ENCODE measurements at places on chromosomes 3 and 15.

DNA sequence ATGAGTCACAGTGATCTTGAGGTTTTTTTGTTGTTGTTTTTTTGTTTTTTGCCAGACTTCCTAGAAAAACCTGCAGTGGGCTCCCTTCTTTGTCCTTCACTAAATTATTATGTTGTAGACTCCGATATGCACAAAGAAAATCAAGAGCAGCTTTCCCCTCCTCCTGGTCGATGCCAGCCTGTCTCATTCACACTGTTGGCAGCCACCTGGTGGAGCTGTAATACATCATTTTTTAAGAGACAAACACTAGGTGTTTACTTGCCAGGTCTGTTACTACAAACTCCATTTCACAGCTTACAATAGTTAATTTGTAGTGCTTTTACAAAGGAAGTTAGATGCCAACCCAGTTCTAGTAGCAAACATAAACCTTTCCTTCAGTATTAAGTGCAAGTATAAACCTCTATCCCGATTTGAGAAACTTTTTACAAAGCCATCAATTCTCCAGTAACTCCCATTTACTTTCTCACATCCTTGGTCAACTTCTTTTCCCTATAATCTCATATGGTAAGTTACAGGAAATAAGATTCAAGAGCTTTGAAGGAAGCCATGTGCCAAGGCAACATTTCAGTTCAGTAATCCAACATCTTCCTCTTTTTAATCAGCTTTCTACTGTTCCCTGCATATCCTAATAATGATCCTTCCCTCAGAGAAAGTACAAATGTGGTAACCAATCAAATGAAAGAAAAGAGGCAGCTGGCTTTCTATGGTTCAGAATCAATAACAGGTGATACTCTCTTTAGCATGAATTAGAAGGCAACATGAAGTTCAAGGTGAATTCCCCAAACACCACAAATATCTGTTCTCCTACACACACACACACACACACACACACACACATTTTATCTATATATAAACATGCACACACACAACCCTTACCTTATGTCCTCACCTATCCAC, 14.0 kb downstream of the AAGAB start:
- peak; percentile 42 for DNase-seq

DNA sequence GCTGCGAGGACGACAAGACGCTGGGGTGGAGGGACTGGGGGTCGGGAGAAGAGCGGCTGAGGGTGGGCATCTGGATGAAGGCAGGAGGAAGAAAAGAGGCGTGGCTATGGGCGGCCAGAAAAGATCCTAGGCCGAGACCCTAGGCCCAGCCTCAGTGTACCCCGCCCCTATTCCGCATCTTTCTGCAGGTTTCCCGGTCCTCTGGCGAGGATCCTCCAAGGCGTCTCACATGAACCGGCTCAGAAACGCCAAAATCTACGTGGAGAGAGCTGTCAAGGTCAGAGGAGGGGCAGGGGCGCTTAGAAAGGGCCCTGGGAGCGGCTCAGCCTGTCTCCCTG, 340 bp downstream of the TTLL3 start:
- no peak for DNase-seq

DNA sequence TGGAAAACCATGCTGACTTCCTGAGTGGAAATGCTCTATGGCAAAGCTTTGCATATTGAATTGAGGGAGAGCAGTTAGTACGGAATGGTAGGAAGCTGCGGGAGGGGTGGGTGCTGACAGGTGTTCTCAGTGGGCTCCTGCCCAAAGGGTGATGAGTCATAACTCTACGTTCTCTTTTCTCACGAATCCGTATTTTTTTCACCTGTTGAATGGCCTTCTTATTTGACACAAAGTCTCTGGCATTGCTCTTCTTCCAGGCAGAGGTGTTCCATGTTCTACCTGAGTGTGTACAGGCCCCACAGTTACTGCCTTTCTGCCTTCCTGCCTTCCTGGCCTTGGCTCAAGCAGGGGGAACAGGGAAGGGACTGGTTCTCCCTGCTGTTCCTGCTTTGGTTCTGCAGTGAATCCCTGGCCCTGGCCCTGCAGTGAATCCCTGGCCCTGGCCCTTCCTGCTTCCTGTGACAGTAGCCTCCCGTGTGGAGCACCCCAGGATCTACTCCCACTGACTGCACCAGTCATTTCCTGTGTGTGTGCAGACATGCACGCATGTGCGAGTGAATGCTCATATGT, 31.9 kb downstream of the TRAK1 start:
- DNase-seq: peak; percentile 82

DNA sequence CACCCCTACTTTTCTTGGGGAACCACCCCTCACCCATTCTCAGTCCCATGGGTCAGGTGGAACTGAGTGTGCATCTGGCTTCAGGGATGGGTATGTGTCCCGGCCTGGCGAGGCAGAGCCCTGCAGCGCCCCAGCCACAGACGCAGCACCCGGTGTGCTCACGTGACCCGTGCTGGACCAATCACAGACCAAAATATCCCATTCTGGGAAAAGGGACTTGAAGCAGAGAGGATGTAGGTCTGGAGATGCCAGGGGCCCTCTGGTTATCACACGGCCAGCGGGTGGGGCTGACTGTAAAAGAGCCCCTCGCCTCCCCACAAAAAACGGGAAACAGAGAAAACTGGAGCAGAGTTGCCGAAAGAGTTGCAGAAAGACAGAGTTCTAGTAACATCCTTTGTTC, 138.0 kb upstream of the RAD18 start:
- DNase-seq: no peak

DNA sequence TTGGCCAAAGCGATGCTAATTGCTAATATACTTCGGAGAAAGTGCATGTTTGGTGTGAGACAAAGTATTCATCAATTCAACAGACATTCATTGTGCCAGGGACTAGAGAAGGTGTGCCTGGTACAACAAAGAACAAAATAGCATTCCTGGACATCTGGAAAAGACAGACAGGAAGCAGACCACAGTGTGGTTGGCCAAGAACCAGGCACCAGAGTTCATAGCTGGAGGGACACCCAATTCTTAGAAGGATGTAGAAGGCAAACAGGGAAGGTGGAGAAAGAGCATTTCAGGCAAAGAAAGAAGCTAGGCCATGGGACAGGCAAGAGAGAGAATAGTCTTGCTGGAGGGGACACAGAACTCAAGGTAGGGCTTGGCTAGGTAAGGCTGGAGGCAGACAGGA, 105.8 kb upstream of the ETV5 start:
- DNase-seq: no peak

- DNase-seq: no peak
Measured at GRCh38 chr3:38558864-38559263, 62.7 kb downstream of the EXOG start.

DNA sequence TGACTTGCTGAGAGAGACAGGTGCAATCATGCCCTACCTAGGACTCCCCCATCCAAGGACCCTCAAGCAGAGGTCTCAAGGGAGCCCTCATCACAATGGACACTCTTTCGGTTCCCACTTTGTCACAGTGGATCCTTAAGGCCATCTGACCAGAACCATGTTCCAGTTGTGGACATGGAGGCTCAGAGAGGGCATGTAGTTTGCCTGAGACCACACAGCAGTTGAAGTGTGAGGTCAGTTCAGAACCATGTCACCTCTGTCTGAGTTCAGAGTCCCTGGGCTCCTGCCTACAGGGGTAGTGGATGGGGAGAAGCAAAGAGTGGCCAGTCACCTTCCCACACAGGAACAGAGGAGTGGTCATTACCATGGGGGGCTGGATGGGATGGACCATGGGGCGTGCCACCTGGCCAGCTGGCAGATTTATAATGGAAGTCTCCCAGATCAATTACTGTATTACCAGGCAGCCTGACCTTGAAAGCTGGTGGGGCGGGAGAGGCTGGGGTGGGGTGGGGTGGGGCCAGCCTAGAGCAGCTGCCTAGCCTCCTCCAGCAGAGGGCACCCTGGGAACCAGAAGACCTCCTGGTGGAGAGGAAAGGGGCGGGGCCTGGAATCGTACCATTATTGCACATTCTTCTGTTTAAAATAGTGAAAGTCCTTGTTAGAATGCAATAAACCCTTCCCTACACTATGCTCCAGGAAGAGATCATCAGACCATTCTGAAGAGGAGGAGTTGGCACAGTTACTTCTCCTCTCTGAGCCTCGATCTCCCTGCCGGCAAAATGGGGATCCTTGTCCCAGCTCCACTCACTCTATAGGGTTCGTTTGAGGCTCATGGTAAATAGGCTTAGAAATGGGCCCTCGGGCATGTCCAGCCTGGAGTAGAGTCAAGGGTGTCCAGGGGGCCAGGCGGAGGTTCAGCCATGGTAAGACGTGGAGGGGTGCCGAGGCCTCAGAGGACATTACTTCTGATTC, 26.9 kb upstream of the LINGO1 start:
- DNase-seq: peak; percentile 54

DNA sequence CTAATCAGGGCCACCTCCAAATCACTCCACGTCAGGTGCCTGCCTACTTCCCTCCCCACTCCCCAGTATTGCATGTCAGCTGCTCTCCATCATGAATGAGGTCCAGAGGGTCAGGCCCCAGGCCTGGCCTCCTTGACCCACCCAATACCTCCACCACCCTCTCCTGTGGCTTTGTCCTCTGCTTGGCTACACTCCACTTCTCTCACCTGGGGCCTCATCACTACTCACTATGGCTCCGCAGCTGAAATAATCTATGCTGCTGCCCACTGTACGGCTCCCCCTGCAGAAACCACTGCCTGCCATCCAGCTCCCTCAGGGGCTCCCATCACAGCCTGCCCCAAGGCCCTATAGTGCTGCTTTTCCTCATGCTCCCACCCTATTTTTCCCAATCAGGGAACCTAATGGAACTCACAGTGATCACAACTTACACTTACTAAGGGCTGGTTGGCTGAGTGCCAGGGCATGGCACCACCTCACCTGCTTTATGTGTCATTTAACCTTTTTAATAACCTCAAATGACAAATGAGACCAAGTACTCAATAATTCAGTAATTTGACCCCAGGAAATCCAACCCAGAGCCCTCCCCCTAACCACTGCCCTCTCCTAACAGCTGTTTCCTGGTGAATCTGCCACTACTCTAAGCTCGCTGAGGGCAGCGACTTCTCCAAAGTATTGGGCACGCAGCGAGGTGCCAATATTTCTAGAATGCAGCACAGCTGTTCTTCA, 2.3 kb downstream of the GORASP1 start:
- no peak for DNase-seq

- no peak for DNase-seq
Measured at GRCh38 chr15:88049506-88049905, 207.0 kb downstream of the NTRK3 start.

- DNase-seq: no peak
Measured at GRCh38 chr15:65631503-65631902, 9.8 kb downstream of the SLC24A1 start.

GRCh38 chr3:23760871-23761373, 44.8 kb upstream of the UBE2E1 start:
- no peak for DNase-seq

DNA sequence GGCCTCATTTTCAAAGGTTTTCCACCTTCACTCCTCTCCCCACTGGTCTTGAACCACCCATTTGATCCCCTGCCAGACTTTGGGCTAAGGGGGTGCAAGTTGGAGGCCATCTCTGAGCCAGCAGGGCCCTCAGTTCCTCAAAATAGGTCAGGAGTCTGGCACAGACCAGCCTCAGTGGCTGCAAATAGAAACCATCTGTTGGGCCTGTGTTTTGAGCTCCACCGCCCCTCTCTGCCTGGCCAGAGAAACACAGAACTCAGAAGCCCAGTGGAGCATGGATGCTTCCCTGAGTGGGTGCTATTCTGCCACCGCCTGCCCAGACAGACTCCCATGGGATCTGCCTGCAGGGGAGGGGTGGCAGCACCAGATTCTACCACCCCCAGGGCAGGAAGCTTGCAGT, 56.3 kb downstream of the CORO2B start:
- DNase-seq: no peak

GRCh38 chr15:61807281-61807929, 252.8 kb downstream of the VPS13C start:
- DNase-seq: no peak

- peak; percentile 24 for DNase-seq
Measured at GRCh38 chr3:159273608-159274007, 471.8 kb downstream of the MFSD1 start.

DNA sequence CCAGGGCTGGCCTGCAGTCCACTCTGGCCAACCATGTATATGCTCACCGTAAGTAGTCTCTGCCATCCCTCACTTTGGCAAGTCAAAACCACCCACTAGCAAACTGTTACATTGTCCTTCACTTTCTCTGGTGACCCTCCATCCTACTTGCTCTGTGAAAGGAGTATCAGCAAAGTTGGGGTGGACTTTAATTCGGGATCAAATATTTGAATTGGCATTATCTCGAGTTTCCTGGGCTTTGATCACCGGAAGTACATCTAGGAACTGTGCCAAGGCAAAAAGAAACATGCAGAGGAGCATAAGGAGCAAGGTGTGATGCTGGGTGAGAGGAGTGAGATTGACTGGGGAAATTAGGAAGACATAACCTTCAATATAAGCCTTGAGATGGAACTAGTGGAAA, 188.9 kb upstream of the P2RY1 start:
- DNase-seq: no peak

DNA sequence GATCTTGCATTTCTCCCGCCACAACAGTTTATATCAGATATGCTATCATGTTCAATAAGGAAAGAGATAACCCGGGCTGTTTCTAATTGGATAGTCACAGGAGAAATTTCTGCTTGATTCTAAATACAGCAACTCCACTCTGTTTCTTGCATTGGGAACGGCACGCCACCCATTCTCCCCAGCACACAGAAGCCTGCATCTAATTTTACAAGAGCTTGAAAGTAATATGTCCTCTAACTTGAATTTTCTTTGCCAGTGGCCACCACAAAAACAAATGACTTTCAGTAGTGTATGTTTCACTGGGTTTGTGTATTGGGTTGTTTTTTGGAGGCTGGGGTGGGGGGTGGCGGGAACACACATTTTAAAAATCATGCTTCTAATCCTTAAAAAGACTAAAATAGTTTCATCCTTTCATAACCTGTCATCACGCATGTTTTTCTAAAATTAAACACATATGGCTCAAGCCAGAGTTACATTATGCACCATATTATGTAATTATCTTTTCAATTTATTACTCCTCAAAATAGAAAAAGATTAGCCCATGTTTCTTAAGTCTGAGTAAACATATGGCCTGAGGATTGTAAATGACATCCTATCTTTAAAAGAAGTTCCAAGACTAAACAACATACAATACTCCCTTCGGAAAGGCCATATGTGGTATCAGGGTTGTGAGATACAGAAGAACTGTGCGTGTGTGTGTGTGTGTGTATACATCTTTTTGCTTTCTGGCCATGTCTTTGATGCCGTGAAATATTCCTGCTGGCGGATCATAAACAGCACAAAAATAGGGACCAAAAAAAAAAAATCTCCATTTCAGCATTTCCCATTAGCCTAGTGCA, 176.3 kb downstream of the FOXP1 start:
- no peak for DNase-seq

GRCh38 chr3:32334675-32335074, 57.0 kb upstream of the CMTM7 start:
- DNase-seq: no peak

GRCh38 chr15:62417439-62417838, 252.4 kb upstream of the C2CD4B start:
- DNase-seq: no peak

Data from dermis microvascular lymphatic vessel endothelial cell (primary cell).